ENCODE measurements at places on chromosomes 12 and 14.

GRCh38 chr12:11545484-11546330, 103.8 kb upstream of the ETV6 start:
- no peak for DNase-seq

GRCh38 chr12:113238309-113238708, 17.0 kb downstream of the TPCN1 start:
- no peak for DNase-seq

DNA sequence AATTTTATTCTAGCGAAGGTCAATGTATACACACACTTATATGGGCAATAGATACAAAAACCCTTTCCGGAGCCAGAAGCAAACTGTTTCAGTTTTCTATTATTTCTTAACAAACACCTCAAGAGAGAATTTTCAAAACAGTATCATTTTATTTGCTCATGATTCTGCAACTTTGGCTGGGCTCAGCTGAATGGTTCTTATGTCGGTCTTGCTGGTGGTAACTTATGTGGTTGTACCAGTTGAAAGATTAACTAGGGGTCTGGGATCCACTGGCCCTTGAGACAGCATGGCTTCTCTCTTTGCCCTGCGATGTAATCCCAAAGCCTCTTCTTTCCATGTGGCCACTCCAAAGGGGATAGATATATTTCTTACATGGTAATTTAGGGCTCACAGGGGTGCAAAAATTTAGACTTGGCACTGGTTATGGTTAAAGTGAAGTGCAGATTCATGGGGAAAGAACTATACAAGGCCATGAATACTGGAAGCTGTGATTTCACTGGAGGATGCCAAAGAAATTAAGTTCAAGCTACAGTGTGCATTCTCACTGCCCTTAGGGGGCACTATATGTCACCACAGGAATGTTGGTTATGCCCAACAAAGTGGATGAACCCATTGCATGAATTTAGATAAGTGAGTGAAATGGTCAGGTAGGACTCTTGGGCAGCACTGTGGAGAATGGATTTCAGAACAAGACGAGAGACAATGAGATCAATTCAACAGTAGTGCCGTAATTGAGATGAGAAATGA, 94.3 kb upstream of the NAV3 start:
- no peak for DNase-seq

DNA sequence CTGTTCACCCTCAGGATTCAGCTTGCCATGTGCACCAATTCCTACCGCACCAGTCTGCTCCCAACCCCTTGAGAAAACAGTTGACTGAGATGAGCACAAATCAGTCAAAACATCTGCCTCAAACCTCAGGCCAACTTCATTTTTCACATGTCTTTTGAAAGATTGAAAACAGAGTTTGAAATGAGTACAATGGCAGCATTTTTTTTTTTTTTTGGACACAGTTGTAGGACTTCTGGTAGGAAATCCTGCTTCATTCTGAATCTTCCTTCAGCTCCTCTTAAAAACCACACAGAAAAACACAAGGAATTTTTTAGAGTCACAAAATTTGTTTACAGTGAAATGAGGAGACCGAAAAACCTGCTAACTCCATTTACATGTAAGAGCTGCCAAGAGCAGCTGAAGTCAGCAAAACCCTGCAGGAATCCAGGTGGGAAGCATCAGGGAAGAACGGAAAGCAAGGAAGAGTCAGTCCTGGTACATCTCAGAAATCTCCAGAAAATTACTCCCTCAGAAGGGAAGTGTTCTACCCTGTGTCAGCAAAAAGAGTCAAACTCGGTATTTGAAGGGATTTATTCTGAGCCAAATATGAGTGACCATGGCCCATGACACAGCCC, 100.3 kb upstream of the TMTC1 start:
- DNase-seq = no peak

DNA sequence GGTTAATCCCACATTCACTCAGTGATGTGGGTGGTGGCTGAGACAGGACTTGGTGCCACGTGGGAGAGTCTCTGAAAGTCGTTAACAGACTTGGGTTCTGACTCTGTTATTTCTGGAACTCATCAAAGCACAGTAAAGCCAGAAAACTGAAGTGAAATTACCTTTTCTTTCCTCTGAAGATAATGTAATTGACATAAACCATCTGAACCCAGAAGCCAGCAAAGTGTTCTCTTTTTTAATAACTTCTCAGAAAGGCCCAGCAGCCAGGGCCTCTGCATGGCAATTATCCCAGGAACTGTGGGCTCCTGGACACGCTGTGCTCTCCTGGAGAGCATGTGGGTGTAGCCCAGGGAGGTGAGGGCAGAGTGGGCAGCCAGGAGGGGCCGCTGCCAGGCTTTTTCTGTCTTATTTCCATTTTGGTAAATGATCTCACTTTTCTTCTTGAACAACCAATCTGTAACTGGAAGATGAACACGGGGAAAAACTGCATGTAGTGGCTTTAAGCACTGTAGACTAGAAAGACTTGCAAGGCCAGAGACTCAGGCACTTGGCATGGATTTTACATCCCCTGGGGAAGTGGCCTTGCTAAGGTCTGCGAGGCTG, 444.1 kb upstream of the TMEM132C start:
- DNase-seq = no peak
